CD4-positive, alpha-beta T cell (primary cell): ENCODE measurements at places on chromosomes 2 and 18. TPM values are rescaled to one million over a fixed set of nuclear protein-coding genes. Genes with fewer than 3 reads are reported as not detected.

The SERPINB3 gene
- not detected for total RNA-seq

The CTAGE1 gene
- not detected for total RNA-seq

The EHD3 gene
- 1.4 TPM for total RNA-seq

- DNase-seq, result no peak
These were observed 3.8 kb downstream of the LIPT1 start for GRCh38 chr2:99158599-99158998.

DNA sequence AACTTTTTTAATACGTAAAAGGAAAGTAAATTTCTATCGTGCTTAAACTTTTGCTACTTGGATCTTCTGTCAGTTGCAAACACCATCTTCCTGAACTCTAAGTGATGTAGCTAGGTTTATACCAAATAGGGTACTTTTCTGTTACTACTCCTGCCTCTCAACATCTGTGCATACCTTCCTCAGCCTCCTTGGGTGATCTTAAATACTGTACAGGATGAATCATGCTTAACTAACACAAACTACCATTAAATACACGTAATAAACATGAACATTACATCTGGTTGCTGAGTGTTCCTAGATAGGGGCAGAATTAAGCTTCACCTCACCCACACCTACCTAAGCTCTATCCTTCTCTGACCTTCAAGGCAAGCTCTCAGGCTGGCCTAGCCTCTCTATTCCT, 398.0 kb downstream of the TXNL1 start:
- no peak for DNase-seq

The C2orf81 gene
- total RNA-seq, result 2.9 TPM

- no peak for DNase-seq
These were observed 12.0 kb upstream of the DARS1 start for GRCh38 chr2:135997380-135997779.

DNA sequence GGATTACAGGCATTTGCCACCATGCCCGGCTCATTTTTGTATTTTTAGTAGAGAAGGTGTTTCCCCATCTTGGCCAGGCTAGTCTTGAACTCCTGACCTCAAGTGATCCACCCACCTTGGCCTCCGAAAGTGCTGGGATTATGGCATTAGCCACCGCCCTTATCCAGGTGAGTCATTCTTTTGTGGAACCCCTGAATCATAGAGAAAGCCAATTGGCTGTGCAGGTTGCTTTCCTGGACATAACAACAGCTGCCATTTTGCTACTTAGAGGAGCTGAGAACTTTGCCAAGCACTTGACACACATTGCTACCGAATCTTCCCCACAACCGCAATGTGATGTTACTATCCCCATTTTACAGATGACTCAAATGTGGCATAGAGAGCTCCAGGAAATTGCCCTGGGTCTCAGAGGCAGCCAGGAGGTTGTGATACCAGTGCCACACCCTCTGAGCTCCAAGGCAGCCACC, 36.0 kb downstream of the SETBP1 start:
- no peak for DNase-seq

The TDRD15 gene
- not detected for total RNA-seq

The EIF2AK2 gene
- total RNA-seq, result 31.1 TPM

GRCh38 chr2:44295113-44295512, 19.8 kb downstream of the SLC3A1 start:
- no peak for DNase-seq

GRCh38 chr2:105443617-105444598, 45.1 kb upstream of the FHL2 start:
- DNase-seq, result no peak

GRCh38 chr2:30147196-30147714, 448 bp downstream of the YPEL5 start:
- no peak for DNase-seq

The CDKL4 gene
- not detected for total RNA-seq

The SPTBN1 gene
- 156 TPM for total RNA-seq

GRCh38 chr2:225064362-225064761, 22.1 kb upstream of the DOCK10 start:
- DNase-seq, result no peak

GRCh38 chr2:215511454-215512346, 75.8 kb upstream of the FN1 start:
- DNase-seq, result no peak

- no peak for DNase-seq
These were observed 91.3 kb downstream of the FAM210A start for GRCh38 chr18:13635046-13635445.

- DNase-seq, result no peak
These were observed 812.7 kb downstream of the DCDC2C start for GRCh38 chr2:4515871-4516761.

DNA sequence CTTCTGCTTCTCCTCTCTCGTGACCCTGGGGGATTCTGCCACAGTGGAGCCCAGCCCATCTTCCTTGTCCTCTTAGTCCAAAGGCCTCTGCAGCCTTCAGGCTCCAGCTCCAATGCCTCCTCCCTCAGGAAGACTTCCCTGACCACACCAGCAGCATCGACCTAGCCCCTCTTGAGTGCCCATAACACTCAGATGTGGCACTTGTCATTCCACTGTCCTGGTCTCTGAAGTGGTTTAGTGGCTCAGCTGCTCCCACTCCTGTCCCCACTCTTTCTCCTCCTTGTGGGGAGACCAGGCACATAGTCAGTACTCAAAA, 97.5 kb downstream of the STPG4 start:
- DNase-seq, result no peak

DNA sequence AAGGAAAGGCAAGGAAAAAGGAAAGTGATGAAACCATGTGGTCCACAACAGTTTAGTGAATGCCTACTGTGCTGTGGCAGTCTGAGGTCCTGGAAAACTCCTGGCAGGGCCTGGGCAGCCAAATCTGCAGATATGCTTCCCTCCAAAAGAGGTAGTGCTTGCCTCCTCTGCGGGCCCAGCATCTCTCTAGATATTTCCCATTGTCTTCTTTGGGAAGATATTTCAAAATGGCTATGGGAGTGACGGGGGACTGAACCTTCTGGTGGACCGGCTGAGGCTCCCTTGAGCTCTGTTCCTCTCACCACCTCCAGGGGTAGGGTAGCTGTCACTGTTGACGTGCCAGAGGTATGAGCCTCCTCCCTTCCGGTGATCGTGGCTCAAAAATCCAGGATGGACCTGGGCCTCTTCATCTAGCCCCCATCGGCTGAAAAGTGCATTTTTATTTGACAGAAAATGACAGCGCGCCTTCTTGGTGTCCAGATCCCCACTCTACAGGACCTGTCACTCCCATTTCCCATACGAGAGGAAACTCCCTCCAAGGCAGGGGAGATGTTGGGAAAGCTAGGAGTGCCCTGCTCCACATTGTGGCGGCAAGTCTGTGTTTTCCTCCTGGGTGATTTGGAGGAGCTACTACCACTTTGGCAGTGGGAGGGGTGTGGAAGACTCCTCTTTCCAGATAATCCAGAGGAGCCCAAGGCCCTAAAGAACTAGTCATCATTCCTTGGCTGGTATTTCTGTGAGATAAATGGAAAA, 9.4 kb upstream of the PAX3 start:
- no peak for DNase-seq

DNA sequence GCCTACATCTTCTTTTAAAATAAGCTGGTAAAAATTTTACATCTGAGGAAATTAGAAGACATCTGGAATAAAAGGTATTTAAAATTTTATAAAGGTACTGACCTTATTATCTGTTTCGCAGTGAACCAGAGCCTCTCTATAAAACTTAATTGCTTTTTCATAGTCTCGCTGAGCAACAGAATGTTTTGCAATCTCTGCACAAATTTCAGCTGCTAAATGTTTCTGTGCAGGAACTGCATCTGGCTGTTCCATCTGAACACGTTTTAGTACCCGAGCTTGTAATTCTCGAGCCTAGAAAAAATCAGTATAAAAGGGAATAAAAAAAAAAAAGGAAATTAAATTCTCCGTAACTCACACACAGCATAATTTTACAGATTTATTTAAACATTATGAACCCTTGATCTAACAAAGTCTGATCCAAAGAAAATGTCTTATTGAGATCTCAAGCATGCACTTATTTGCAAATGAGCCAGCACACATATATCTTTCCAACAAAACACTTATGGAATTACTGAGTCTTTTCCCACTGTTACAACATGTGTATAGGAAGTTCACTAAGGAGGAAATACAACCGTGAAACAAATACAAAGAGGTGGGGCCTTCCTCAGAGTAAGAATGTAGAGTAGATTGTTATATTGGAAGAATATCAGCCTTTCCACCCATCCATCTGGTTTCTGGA, 51.8 kb downstream of the TTC21B start:
- DNase-seq, result no peak

- no peak for DNase-seq
These were observed 207.1 kb upstream of the SLC8A1 start for GRCh38 chr2:40658941-40659340.

The POTEI gene
- not detected for total RNA-seq

GRCh38 chr2:66930339-66931220, 466.6 kb upstream of the ETAA1 start:
- DNase-seq, result no peak

The UGT1A3 gene
- total RNA-seq, result not detected

- DNase-seq, result no peak
These were observed 138.2 kb downstream of the VAPA start for GRCh38 chr18:10051877-10052631.

The SATB2 gene
- total RNA-seq, result not detected

The ALPG gene
- not detected for total RNA-seq

The RAPH1 gene
- total RNA-seq, result 5.8 TPM

The CNOT9 gene
- 66.8 TPM for total RNA-seq

DNA sequence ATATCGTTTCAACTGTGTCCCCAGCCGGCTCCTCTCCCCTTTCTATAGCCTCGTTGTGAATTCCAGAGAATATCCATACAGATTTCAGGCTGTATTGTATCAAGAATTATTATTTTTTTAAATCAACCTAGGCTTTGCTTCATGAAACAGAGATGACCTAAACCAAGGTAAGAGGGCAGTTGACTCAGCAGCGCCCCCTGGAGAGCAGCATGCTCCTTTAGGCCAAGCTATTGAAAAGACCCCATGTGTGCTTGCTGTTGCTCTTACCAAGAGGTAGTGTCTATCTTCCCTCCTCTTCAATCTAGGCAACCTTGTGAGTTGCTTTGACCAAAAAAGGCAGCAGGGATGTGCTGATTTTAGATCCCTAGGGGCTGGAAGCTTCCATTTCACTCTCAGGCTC, 426.7 kb upstream of the SMIM21 start:
- DNase-seq, result no peak

DNA sequence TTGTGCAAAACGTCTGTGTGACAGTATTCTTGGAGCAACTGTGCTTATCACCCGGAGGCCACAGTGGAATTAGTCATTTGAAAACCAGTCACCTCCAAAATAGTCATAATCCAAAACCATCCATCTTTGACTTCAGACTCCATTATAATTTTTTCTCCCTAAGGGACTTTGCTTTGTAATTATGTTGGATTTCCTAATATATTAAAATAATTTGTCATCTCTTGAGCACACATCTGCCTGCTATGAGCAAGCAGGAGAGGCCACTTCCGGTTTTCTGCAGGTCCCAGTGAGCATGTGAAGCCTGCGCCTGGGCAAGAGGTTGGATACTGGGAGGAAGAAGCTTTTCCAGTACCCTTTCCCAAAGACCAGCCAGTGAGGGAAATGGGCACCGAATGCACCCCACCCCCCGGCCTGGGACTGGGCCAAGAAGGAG, 57.7 kb downstream of the ODC1 start:
- DNase-seq, result no peak

The KRTCAP3 gene
- total RNA-seq, result 12.8 TPM

- no peak for DNase-seq
These were observed 70.4 kb downstream of the APLF start for GRCh38 chr2:68537809-68538208.

DNA sequence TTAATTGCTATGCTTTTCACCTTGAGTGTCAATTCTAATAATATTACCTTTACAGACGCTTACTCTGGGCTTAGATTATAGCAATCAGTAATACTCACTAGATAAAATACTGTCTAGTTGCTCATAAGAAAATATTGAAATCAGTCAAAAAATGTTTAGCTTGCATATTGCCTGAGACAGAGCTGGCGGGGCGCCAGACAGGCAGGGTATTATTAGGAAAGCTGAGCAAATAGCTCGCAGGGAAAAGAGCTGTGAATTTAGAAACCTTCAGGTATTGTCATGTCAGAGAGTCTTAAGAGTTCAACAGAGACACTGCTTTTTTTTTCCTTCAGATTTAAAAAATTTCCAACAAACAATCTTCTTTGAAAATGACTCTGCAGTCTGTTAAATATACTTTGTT, 118.4 kb downstream of the MEIS1 start:
- DNase-seq, result no peak

- no peak for DNase-seq
These were observed 17.6 kb downstream of the FBXO11 start for GRCh38 chr2:47888581-47889280.

The BMP10 gene
- total RNA-seq, result not detected

GRCh38 chr2:179017773-179018357, 32.1 kb downstream of the CCDC141 start:
- DNase-seq, result no peak

GRCh38 chr18:71976744-71977143, 567.4 kb downstream of the CBLN2 start:
- no peak for DNase-seq

DNA sequence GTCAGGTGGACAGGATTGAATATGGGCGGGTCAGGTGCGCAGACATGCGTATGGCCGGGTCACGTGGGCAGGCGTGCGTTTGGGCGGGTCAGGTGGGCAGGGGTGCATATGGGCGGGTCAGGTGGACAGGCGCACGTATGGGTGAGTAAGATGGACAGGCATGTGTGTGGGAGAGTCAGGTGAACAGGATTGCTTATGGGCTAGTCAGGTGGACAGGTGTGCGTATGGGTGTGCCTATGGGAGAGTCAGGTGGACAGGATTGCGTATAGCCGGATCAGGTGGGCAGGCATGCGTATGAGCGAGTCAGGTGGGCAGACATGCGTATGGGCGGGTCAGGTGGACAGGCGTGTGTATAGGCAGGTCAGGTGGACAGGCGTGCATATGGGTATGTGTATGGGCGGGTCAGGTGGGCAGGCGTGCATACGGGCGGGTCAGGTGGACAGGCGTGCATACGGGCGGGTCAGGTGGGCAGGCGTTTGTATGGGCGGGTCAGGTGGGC, 30.3 kb upstream of the KLF11 start:
- DNase-seq, result no peak

DNA sequence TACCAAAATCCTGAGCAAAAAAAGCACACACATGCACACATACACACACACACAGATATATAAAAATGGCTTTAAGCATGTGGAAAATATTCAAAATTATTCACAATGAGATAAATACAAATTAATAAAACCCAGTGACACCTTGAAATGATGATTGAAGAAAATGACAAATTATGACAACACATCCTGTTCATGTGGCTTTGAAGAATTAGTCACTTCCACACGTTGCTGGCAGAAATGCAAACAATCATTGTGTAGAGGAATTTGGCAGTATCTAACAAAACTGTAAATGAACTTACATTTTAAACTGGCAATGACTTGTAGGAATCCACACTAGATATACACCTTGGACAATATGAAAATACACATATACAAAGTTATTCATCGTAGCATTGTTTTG, 95.8 kb upstream of the RGPD4 start:
- no peak for DNase-seq

GRCh38 chr18:36496022-36496421, 198.5 kb downstream of the FHOD3 start:
- DNase-seq, result no peak

The TTC21B gene
- 25.4 TPM for total RNA-seq

- no peak for DNase-seq
These were observed 18.7 kb upstream of the RAPH1 start for GRCh38 chr2:203553784-203554183.

The PIAS2 gene
- total RNA-seq, result 36.3 TPM
